ENCODE measurements at places on chromosomes 12 and 14.

GRCh38 chr12:120862664-120863063 lies 41.5 kb downstream of the SPPL3 start:
- DNase-seq = no peak

DNA sequence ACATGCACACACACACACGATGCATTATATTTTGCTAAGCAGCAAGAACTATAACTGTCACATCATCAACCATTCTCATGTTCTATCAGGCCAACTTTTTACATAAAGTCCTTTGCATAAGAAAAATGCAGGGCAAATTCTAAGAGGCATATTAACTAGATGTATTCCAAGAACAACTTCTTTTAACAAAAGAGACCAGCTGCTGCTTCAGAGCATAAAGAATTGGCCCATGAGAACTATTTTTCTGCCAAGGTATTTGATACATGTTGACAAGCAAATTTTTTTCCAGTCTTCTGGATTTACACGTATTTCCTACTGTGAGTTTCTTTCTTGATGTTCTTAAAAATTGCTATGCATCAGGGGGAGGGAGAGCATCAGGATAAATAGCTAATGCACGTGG lies 27.2 kb downstream of the GLT8D2 start:
- DNase-seq = no peak

DNA sequence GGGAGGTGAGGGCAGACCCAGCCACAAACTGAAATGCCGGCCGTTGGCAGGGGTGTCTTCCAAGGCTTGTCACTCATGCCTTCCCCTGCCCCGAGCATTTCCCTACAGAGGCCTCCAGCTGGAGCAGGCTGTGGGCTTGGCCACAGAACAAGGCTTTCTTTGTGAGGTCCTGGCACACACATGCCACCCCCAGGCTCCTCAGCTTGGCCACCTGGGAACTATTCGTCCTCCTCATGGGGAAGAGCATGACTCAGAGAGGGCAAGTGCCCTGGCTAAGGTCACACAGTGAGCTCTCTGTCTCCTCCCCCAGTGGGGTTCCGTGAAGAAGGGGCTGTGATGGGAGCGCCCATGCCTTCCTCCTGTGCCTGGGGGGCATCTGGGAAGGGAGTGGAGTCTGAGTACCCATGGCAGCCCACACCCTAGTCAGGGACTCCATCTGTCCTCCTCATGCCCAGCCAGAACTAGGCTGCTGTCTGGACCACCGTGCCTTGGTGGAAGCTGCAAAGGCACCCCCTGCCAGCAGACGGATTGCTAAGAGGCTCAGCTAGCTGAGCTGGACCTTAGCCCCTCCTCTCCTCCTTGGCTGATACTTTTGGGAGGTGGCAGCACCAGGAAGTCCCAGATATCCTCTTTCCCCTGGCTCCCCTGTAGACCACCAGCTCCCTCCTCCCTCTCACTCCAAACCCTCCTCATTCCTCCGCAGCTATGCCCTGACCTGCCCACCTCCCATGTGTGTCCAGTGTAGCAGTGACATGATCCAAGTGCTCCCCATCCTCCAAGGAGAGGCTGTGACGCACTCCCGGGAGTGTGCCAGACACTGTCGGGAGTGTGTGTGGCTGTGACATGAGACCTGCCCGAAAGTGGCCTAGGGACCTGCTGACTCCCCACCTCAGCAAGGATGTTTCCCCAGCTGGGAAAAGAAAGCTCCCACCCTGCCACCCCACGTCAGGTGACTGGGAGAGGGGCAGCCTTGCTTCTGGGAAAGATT lies 21.4 kb downstream of the ABCB9 start:
- DNase-seq = no peak

- DNase-seq = no peak
Observed at GRCh38 chr12:124636138-124636978, 68.9 kb upstream of the NCOR2 start.
